CD4-positive, alpha-beta T cell treated with Interferon gamma for 1 hour (primary cell): ENCODE measurements at places on chromosomes 4 and X.

DNA sequence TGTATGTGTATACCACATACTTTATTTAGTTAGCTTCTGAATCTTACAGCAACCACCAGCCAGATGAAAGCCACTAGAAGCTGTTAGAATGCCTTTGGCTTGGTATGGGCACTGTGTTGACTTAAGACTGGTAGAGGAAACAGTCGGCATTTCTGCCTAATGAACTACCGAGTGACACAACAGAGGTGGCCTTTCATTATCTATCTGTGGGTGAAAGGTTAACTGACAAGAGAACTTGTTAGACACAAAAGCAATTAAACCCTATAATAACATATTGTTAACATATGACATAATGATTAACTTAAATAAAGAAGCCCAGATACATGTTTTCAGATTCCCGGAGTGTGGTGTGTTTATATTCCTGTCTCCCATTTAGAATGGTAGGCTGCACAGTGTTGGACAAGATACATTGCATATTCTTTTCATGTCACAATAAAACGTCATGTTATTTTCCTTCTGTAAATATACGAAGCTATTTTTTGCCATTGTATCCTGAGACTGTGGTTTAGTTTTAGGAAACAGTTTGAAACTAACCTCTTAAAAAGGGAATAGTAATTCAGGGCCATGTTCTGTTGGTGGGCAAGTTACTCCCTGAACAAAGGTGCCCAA lies 181.5 kb downstream of the SLIT2 start:
- no peak for DNase-seq

GRCh38 chrX:75522565-75523431 lies at the start of gene ZDHHC15:
TSS of gene ZDHHC15 (minus strand) at chrX:75523037. CDS start at chrX:75523024, 13 bp downstream.
- peak; percentile 30 for DNase-seq

DNA sequence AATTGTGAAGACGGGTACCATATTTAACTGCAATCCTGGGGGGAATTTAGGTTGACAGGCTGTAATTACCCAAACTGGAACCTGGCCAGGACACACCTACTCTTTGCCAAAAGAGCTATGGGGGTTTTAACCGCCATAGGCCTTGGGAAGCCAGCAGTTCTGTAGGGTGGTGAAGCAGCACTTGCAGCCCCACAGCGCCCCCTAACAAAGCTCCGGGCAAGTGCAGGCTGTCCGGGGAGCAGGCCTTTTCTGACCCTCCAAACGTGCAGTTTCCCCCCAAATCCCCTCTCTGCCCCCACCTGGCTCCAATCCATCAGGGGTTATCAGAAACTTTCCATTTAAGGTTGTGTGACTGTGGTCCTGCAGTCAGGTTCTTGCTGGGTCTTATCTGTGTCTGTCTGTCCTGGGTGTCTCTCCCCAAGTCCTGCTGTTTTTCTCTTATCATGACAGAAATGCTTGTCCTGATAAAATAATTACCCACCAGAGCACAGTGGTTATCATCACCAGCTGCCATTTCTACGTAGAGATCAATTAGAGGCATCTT lies 350.9 kb downstream of the MID1IP1 start:
- DNase-seq = peak; percentile 24

- no peak for DNase-seq
These were observed 364.3 kb downstream of the FBXO8 start for GRCh38 chr4:173919196-173919595.

GRCh38 chr4:174216799-174217272 lies 66.6 kb downstream of the FBXO8 start:
- DNase-seq = no peak
